ENCODE measurements at places on chromosomes 4 and X.

DNA sequence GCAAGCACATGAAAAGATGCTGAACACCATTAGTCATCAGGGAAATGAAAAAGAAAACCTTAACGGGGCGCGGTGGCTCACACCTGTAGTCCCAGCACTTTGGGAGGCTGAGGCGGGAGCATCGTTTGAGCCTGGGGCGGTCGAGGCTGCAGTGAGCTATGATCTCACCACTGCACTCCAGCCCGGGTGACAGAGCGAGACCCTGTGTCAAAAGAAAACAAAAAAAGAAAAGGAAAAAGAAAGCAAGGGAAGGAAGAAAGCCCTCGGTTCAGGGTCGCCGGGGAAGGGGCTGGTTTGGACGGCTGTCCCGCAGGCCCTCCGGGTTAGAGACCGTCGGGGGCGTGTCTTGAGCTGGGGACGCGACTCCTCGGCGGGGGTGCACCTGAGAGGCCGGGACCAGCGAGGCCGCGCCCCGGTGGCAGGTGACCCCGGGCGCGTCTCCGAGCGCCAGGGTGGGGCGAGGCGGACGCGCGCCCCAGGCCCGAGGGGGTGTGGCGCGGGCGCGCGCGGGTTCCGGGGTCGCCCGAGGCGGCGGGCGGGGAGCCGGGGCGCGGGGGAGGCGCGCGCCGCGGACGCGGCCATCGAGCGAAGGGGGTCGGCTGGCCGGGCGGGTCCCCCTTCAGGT is 478 bp upstream of the PLXNA3 start:
- peak; percentile 24 for DNase-seq

DNA sequence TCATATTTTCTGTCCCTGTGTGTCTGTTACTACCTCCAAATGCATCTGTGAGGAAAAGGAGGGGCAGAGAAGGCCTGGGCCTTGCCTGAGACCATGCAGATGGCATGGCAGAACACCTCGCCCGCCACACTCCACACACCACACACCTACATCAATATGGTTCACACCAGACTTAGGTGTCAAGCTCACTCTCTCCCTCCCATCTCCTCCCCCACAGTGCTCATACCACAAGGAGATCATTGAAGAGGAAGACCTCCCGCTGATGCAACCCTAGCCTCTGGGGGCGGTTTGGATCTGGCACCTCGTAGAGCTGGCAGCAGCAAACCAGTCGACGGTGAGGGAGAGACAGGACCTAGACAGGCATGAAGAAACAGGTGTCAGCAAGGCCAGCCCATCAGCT is 16.6 kb upstream of the KDM5C start:
- no peak for DNase-seq

- no peak for DNase-seq
Measured at GRCh38 chr4:99404595-99405287, 30.4 kb downstream of the ADH7 start.

- no peak for DNase-seq
Measured at GRCh38 chrX:1658071-1658491, 43.2 kb downstream of the ASMT start.

DNA sequence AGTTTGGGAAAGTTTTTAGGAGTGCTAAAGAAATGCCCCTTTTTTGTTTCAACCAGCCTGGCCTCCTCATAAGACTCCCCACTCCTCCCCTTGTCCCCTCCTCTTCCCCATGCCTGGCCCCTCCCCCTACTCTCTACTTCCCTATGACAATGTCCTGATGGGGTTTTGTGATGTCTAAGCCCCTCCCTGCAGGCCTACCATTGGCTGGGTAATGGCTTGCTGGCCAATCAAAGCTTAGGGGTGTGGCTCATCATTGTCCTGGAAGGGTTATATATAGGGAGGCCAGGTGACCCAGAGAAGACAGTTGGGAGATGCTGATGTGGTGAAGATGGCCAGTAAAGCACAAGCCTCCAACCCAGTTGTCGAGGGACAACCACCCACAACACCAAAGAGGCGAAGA is 48.2 kb upstream of the PASD1 start:
- DNase-seq, result no peak

GRCh38 chrX:71928856-71929255 is 18.2 kb downstream of the NHSL2 start:
- no peak for DNase-seq

- DNase-seq, result no peak
Measured at GRCh38 chr4:72314869-72315268, 254.2 kb downstream of the ADAMTS3 start.

DNA sequence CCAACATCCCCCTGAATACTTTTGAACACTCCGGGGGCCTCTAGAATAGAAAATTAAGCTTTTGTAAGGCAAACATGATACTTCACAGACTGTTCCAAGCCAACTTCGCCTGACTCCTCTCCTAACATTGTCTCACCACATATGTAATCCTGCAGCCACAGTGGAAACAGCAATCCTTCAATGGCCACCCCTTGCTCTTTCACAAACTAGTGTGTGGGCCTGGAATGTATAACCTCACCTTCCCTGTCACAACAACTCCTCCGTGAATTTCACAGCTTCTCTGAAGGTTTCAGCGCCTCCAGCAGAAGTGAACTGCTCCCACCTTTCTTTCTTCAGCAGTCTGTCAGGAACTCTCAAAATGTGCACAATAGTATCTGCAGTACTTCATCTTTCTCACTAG is 185.1 kb downstream of the ADGRL3 start:
- DNase-seq, result no peak

- DNase-seq, result no peak
Measured at GRCh38 chrX:118325453-118325852, 20.5 kb upstream of the WDR44 start.

DNA sequence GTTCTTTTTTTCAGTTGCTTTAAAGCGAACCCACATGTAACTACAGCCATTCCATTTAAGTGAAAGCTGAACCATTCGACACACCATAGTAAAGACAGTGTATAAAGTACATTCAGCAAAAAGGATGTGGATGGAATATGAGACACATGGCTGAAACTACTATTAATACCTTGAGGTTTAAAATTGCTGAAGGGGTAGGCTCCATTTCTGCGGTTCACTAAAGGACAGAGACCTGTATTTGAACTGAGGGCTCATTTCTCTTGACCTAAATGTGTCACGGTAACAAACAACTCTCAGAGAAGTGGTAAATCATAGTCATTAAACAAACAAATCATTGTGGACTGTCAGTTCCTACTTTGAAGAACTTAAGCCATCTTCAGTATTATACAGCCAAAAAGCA is 1085.6 kb upstream of the TENM3 start:
- DNase-seq, result no peak

- DNase-seq, result no peak
Measured at GRCh38 chrX:153832728-153833127, 2.4 kb upstream of the PDZD4 start.

DNA sequence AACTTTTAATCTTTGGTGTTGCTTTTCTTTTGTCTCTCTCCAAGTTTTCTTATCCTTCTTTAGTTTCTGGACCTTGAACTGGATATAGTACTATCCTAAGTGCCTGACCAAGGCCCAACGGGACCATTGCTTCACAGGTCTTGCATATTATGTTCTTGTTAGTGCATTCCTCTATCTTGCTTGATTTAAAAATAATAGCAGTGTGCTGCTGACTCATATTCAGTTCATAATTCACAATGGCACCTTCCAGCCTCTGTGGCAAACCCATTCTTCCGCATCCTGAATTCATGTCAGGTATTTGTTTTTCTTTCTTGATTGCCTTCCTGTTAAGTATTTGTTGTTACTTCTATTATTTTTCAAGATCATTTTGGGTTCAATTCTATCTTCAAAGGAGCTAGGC is 197.1 kb upstream of the GIMD1 start:
- no peak for DNase-seq

- DNase-seq, result peak; percentile 90
Measured at GRCh38 chr4:95548738-95549245, at the start of gene UNC5C. Gene UNC5C, minus strand, starts transcription at chr4:95548973.

DNA sequence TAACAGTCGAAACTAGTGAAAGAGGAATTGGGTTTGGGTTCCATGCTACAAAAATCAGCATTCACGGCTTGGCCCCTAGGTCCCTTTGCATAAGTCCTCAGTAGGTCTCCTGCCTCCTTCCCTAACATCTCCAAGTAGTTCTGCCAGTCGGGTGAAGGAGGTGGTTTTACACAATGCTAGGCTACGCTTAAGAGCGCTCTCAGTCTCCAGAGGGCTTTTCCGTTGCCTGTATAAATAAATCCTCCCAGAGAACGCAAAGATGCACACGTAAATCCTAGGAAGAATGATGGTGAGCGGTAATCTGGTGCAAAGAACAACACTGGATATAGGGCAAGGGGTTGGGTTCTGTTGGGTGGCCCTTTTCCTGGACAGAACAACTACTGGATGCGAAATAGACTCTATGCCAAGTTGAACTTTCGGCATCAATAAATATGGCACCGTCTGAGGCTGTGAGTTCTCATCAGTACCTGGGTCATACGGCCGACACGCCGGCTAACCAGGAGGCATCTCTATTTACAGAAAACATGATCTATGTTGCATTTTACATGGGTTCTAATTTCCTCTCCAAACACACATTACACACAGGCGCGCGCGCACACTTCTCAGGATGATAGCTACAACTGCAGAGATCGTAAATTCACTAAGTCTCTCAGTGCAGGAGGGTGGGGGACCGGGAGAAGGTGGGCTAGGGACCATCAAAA is 1.3 kb downstream of the CAMK2D start:
- DNase-seq, result peak; percentile 21

DNA sequence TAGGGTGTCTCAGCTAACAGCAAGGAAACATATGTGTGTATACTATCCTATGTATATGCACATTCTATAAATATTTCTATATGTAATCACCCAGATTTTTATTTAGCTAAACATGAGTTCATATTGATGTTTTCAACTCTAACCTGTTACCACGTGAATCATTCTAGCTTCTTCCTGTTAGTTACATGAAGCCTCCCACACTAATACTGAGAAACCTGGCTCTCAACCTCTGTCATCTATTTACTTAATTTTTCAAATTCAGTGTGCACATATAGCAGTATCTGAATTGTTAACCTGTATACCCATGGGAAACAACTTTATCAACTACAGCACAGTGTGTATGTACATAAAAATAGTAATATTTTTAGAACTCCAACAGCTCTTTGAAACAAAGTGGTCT is 57.3 kb downstream of the KLF8 start:
- no peak for DNase-seq

DNA sequence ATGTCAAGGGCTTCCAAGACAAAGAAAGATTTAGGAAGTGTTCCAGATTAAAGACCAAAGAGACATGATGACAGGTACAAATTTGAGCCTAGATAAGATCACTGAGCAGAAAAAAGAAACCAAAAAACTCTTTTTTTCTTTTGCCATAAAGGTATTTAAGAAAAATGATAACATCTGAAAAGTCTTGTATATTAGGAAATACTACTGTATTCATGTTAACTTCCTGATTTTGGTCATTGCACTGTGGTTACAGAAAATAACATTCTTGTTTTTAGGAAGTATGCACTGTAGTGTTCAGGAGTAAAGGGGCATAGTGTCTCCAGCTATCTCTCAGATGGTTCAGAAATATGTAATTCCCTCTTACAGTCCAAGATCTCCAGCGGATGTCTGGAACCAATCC is 37.1 kb downstream of the RWDD4 start:
- DNase-seq, result no peak

DNA sequence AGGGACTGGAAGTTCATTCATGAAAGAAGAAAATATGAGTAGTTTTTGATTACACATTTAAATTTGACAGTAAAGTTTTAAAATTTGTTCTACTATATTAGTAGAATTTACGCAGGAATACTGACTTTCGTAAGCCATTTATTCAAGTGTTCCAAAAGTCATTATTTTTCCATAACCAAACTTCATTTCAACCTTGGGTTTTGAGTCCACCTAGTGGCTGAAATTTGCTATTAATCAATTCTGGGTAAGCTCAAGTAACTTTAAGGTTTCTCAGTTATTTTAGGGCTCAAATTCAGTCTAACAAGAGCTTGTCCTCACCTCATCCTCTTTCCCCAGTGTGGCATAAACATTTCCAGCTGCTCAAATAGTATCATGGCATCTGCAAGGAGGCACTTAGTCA is 175.4 kb downstream of the SH3BGRL start:
- DNase-seq, result no peak

DNA sequence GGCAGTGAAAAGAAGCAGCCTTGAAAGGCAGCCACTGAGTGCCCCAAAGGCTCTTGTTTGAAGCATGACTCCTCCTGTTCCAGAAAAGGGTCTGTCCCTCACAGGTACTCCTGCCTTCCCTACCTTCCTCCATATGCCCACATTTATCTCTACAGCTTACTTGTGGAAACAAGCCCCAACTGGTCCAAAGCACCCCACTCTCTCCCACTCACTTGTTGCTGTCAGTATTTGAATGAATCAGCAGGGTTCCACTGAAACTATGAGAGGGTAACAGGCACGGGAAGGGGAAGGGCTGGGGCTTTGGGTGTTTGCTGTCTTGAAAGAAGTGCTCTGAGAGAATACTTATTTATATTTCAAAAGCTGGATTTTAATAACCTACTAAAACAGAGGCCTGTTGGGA is 34.9 kb downstream of the GPR143 start:
- no peak for DNase-seq

DNA sequence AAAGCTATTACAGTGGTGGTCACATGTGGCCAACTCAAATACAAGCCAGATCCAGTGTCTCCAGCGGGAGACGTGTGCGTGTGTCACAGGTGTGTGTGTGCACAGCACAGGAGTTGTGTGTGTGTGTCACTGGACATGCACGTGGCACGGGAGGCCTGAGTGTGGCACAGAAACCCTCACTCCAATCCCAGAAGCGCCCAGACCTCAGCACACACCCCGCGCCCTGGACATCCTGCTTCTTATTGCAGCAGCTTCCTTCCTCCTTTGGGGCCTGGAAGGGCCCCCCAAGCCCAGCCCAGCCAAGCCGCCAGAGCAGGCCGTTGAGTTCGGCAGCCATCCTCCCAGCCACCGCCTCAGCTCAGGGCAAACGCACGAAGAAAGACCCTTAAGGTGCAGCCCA is 37.9 kb downstream of the ACOX3 start:
- no peak for DNase-seq

DNA sequence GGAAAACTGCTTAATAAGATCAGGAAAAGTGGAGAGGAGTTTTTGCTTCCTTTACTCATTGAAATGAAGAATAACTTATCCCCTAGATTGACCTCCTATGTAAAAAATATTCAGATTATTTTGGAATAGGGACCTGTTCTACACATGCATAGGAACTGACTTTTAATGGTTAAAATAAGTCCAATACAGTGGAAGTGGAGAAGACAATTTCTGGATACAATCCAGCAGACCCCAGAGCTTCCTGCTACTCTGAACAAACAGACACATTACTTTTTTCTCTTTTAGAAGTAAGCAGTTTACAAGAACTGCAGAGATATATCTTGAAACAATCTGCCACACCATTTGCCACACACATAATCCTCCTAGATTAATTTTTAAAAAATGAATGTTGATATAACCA is 129.7 kb downstream of the PPA2 start:
- no peak for DNase-seq

All from nucleus accumbens (tissue), 56 donors.